Stomach (tissue), 19 donors: ENCODE measurements at places on chromosomes 6 and 20. TPM values are rescaled to one million over a fixed set of nuclear protein-coding genes. Genes with fewer than 3 reads are reported as not detected.

TMC2 gene
- not detected for total RNA-seq

ARHGAP40 gene
- not detected for total RNA-seq

SLC22A2 gene
- total RNA-seq, result not detected

WFDC12 gene
- not detected for total RNA-seq

TSBP1 gene
- not detected for total RNA-seq

SIRPG gene
- not detected for total RNA-seq

TP53TG5 gene
- total RNA-seq, result not detected

PAX1 gene
- not detected for total RNA-seq

CYP39A1 gene
- total RNA-seq, result 11.6 TPM

FGD2 gene
- 34.5 TPM for total RNA-seq

NINL gene
- 12.8 TPM for total RNA-seq

RBPJL gene
- total RNA-seq, result not detected

BEND3 gene
- 8.0 TPM for total RNA-seq

HRH3 gene
- not detected for total RNA-seq
